ENCODE measurements at places on chromosomes 11 and 22.
A peak's percentile ranks its signal among the peaks of the same experiment; 100 is the strongest.

- DNase-seq = no peak
Measured at GRCh38 chr22:41332217-41332939, 31.1 kb downstream of the ZC3H7B start.

DNA sequence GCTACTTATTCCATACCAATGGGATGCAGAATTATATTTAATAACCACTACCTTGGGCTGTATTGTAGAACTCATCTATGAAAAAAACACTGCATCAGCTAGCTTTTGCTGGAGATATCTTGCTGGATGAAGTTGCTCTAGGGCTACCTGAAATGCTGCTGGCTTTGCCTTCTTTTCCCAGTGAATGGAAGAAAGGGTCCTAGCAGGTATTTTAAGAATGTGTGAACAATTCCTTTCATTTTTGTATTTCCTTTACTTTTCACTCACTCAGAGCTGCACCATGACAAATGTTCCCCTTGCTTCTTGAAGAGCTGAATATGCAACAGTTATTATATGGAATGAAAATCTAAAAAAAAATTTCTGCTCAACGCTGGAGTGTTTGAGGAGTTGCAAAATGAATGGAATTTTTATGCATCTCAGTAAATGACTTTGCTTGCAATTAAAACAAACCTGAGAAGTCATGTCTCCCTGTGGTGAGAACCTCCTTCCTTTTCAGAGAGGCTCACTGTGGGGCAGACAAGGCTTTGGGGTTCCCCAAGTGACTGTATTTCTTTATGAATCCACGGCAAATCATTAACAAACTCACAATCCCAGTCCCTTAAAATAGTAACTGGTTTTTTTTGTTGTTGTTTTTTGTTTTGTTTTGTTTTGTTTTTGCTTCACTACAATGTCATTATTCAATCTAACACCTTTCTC, 566.8 kb upstream of the KIRREL3 start:
- DNase-seq = no peak

GRCh38 chr11:1026163-1026450, 10.4 kb downstream of the MUC6 start:
- DNase-seq = no peak

DNA sequence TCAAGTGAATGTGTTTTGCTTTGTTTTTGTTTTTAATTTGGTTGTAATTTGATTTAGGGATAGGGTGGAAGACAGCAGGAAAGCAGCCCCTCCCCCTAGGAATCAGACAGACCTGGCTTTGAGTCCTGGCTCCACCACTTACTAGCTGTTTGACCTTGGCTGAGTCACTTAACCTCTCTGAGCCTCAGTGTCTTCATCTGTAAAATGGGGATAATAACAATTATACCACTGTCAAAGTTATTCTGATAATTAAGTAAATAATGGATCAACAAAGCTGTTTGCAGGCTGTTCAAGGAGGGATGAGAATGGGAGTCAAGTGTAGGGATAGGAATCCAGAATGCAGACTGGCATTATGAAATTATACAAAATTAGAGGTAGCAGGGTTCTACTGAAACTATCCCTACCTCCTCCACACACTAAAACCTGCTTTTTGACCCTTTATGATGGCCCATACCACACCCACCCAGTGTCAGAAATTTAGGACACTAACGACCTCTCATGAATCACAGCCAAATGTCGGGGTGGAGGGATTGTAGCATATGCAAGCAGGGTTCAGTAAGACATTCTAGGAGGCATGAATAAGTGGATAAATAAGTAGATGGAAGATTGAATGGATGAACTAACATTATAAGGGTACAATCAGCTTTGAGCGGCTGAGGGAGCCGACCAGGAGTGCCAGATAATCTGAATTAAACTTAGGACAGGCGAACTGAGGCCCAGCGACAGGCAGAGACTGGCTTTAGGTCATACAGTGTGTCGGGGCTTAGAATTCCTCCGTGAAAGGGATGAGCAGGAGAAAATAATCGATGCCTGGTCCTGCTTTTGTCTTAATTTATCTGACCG, 974 bp downstream of the ANAPC15 start:
- no peak for DNase-seq

DNA sequence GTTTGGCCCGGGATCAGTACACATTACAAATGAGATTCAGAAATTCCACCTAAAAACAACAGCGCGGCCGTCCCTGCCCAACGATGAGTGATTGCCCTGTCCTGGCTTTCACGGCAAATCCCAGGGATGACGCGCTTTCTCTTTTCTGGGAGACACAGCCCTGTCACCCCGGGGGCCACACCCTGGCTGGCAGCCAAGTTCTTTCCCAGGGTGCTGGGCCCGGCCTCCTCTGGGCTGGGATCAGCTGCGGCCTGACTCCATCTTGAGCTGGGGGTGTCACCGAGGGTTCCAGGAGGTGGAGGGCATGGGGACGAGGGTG, 82.7 kb downstream of the FBLN1 start:
- DNase-seq = no peak

DNA sequence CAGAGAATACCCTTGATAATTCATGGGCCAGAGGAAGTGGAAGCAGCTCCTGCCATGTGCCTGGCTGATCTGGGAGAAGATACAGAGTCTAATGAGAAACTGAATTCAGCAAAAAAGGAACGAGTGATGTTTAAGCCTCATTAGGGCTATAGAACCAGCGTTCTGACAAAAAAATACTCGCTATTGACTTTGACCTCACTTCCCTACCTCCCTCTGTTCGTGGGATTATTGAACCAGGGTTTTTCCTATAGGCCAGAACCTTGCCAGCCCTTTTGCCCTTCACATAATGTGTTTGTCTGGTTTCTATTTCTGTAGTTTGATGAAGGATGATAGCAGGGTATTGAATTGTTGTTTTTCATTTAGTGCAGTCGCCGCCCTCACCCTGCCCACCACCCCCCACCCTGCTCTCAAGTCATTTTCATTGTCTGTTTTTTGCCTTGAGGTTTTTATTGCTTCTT, 7.6 kb upstream of the RBFOX2 start:
- no peak for DNase-seq

- DNase-seq = no peak
Measured at GRCh38 chr11:78783301-78783700, 208.6 kb upstream of the NARS2 start.

DNA sequence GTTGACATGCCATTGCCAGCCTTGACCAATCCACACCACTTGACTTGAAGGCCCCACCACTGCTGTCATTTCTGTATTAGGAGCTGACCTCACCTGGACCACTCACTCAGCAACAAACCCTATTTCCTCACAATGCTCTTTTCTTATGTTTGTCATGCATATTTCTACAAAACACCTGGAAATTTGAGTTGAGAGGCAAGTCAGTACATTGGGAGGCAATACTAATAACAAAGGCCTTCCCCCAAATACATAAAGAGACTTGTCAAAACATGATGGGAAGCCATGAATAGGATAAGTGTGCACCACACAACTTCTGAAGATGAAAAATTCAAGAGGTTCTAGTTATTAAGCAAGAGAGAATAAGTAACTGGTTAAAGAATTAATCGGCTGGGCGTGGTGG, 77.9 kb upstream of the POU2AF2 start:
- no peak for DNase-seq

DNA sequence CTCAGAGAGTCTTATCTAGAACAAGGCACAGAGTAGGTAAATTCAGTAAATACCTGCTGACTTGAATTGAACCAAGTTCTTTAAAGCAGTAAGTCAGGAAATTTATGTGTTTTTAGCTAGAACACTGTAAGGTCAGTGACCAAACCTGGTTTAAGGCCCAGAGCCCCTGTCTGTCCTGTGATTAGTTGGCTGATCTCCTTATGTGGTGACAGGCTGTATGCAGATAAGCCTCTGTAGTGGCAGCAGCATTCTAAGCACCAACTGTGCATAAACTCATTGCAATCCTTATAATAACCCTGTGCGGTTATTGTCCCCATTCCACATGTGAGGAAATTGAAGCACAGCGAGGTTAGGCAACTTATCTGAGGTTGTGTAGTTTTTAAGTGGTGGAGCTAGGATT, 40.5 kb downstream of the FBXO7 start:
- no peak for DNase-seq

GRCh38 chr22:35376728-35377472, 4.0 kb upstream of the HMOX1 start:
- peak; percentile 94 for DNase-seq

DNA sequence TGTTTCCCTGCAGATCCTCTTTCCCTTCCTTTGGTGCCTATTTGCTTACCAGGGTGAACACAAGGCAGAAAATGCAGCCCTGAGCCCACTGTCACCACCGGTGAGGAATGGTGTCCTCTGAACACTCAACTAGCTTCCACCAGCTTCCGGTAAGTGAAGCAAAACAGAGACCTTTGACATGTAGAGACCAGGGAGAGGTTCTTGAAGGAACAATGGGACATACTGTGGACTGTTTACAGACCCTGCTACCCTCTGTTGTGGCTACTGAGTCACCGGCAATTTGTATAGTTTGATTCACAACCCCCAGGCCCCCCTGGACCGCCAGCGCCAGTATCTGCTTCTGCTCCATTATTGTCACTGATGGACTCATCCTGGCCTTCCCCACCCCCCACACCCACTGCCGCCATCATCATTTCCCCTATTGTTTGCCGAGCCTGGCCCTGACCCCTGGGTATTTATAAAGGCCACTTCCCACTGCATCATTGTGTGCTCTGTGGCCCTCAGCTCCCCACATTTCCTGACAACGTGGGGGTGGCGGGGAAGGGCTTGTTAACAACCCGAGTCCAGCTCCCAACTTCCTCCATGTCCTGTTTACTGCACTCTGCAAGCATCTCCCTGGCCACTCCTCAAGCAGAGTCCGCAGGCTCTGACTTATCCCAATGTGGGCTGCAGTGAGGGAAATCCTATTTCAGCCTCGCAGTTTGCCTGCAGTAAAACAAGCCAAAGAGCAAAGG, 252.9 kb downstream of the ETS1 start:
- no peak for DNase-seq

GRCh38 chr11:134666273-134667174, 254.5 kb upstream of the B3GAT1 start:
- DNase-seq = no peak

- no peak for DNase-seq
Measured at GRCh38 chr11:96013461-96014213, 89.7 kb upstream of the MTMR2 start.

GRCh38 chr11:126782810-126783209, 217.8 kb downstream of the KIRREL3 start:
- no peak for DNase-seq

GRCh38 chr11:9172389-9172788, 81.0 kb upstream of the SCUBE2 start:
- no peak for DNase-seq

DNA sequence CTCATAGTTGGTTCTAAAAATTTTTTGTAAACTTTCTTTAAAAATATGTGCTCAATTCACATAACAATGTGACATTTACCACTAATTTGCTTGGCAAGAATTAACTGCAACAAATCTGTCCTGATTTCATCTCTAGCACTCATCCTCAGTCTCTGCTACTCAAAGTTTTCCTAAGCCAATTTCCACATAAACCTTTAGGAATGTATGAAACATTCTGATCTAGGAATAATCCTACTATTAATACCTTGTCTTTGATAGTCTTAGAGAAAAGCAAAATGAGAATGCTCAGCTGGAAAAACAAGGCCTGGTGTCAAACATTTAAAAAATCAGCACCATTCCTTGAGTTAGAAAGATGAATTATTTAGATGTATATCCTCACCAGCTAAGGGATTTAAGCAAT, 114.3 kb downstream of the CD44 start:
- no peak for DNase-seq

Measured in amniotic stem cell (primary cell).